Naive thymus-derived CD4-positive, alpha-beta T cell (primary cell): ENCODE measurements at places on chromosomes 6 and 20.

DNA sequence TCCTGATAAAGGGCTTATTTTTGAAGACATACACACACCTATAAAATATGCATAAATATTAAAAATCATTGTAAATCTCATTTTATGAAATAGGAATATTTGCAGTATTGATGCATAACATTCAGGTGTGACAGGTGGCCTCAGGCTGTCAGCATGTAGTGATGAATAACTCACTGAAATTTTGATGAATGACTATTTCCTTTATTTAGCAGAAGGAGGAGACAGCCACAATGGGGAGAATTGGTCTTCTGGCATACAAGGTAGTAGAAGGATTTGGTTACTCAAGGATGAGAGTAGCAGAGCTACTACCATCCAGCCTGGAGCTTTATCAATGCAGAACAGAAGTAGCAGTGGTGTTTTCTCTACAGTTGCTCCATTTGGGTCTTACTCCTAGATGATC is 47.2 kb downstream of the RGS17 start:
- DNase-seq = no peak

- DNase-seq = no peak
Observed at GRCh38 chr20:4672948-4673347, 48.8 kb upstream of the PRND start.

- no peak for DNase-seq
Observed at GRCh38 chr20:50304501-50304856, 113.8 kb downstream of the CEBPB start.

GRCh38 chr6:147579667-147580066 is 71.2 kb downstream of the SAMD5 start:
- DNase-seq = no peak

- DNase-seq = no peak
Observed at GRCh38 chr6:45148278-45148677, 179.9 kb upstream of the RUNX2 start.

DNA sequence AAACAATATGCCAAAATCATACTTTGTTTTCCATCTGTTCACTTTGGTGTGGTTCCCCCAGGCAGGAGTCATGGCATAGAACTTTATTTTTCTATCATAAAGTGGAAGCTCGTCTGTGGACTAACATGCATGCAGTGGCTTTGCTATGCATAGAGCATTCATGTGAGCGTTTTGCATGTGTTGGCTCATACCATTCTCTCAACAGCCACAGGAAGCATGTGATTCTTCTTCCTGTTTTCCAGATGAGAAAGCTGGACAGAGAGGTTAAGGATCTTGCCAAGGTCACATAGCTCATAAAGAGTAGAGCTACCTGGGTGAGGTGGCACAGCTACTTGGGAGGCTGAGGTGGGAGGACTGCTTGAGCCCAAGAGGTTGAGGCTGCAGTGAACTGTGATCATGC is 123.4 kb upstream of the HDGFL1 start:
- DNase-seq = no peak

DNA sequence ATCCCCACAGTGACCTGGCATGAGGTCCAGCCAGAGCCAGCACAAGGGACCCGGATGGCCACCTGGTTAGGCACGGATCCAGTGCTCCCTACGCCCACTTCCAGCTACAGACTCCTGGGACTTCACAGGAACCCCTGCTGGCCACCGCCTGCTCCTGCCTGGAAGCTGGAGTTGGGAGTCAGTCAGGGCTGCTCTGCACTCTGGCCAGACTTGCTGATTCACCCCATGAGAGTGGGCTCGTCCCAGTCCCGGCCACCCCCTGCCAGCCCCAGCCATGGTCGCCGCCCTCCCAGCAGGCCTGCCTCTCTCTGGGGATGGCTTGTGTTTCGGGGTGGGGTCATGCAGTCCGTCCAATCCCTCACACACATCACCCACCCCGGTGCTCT is 125.8 kb downstream of the DLL1 start:
- DNase-seq = no peak

- DNase-seq = no peak
Observed at GRCh38 chr20:24081077-24081476, 92.5 kb upstream of the GGTLC1 start.
